Fibroblast of skin of right biceps (primary cell): ENCODE measurements at places on chromosomes 4 and X.

GRCh38 chr4:101122019-101122418, 225.3 kb downstream of the PPP3CA start:
- DNase-seq = no peak

GRCh38 chrX:109283870-109284269, 198.0 kb downstream of the GUCY2F start:
- DNase-seq = no peak

GRCh38 chr4:64417974-64418373, 8.7 kb upstream of the TECRL start:
- peak; percentile 1 for DNase-seq

DNA sequence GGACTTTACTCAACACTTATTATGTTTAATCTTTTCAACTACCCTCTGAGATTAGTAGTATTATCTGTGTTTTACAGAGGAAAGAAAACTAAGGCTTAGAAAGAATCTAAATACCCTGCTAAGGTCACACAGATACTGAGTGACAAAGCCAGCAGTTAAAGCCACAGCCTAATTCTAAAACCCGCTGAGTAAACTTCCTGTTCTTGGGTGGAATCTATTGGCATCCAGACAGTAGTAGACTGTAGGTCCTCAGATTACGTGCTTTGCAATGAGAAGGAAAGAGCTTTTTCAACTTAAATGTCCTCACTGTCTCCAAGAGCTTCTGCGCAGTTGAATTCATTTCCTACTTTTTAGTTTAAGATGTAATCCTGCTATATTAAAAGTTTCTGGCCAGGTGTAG, 126.0 kb downstream of the TENM3 start:
- DNase-seq = peak; percentile 51

DNA sequence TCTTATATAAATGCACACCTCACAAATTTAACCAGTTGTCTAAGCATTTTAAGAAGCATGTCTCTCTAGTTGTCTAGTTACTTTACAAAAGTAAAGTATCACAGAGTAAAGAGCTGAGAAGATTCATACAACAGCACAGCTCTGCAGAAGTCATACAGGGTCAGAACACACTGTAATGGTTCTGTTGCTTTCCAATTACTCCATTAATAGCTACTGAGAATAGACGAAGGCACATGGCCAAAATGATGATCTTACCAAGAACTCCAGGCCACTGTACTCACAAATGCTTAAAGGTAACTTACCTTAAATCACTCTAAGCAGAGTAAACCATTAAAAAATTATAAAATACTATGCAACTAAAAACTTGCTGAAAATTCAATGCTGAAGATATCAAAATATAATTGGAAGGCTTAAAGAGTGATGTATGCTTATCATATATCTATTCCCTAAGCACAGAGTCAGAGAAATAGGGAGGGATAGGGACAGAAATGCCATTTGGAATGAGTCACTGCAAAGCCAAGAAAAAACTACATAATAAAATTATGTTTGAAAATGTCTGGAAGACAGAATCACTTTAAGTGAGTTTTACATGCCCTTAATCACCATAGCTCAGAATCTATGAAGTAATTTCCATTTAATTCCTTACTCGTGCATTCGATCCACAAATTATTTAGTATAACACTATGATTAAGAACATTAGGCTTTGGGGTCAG, 71.0 kb downstream of the DDX60L start:
- DNase-seq = peak; percentile 78

- no peak for DNase-seq
Measured at GRCh38 chr4:153651587-153651986, 32.5 kb upstream of the TLR2 start.

DNA sequence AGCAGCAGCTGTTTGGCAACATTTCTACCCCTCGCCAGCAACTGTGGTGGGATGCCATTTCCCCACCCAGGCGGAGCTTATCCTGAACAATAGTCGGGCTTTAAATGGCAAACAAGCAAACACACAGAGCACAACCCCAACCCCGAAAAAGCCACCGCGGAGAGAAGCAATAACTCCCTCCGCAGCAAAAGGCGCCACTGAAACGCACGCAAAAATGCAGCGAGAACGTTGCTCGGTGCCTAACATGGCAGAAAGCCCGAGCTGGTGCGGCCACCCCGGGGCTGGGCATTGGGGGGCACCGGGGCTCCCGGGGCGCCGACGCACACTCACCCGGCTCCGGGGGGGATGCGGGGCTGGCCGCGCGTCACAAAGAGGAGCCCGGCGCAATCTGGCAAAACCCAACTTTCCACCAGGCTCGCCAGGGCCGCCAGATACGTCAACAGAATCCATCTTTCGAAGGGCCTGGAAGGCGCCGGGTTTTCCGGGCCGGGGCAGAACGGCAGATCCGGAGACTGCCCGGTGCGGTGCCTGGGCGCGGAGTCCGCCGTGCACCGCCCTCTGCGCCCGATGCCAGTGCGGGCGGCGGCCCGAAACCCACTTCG, 818 bp downstream of the RAI2 start:
- no peak for DNase-seq

DNA sequence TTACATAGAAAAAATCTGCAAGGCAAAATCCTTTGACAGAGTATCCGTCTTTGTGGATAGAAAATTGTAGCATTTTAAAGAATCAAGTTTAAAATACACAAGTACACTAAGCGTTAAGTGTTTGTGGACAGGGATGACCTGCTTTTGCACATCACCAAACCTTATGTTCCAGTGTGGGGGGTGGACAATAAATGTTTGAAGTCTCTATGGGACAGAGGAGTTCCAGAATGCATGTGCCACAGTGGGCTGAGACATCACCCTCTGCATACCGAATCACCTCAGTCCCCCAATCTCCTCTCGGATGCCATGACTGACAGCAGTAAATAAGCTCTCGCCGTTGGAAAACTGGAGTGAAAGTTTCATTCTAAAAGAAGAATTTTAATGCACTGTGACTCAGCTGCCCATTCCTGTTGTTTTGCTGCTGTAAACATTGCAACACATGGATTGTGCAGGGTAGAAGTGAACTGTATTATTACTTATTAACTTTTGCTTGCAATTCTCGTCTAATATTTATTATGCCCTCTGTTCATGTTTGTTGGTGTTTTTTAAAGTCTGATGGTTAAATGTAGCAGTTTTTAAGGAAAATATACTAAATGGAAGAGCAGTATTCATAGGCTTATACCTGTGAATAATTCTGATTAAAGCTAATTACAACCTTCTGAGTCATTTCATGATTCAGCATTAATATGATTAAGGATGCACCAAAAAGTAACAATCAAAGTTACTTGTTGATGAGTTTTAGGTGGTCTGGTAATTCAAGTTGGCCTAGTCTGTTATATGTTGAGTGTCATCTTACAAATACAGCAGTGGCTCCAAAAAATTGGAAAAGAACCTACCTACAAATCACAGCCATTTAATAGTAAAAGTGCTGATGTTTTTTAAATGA, 24.0 kb downstream of the CDKN2AIP start:
- DNase-seq = peak; percentile 15

DNA sequence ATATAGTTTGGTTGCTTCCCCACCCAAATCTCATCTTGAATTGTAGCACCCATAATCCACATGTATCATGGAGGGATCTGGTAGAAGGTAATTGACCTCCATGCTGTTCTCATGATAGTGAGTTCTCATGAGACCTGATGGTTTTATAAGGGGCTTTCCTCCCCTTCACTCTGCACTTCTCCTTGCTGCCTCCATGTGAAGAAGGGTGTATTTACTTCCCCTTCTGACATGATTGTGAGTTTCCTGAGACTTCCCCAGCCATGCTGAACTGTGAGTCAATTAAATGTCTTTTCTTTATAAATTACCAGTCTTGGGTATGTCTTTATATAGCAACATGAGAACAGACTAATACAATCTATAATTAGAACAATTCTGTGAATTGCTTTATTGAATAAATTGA, 11.9 kb upstream of the DCAF4L1 start:
- DNase-seq = no peak

GRCh38 chr4:31290836-31291235, 570.7 kb downstream of the PCDH7 start:
- DNase-seq = no peak

GRCh38 chrX:119622356-119623232, 16.4 kb upstream of the NKRF start:
- DNase-seq = peak; percentile 71

- DNase-seq = peak; percentile 69
Measured at GRCh38 chr4:101178731-101179130, 168.6 kb downstream of the PPP3CA start.

- DNase-seq = no peak
Measured at GRCh38 chr4:38687571-38688011, 23.6 kb downstream of the KLF3 start.

- peak; percentile 5 for DNase-seq
Measured at GRCh38 chr4:143241892-143242291, 57.2 kb downstream of the USP38 start.

GRCh38 chrX:110182362-110182761, 135.5 kb downstream of the AMMECR1 start:
- DNase-seq = peak; percentile 38

GRCh38 chrX:153496590-153496959, 1.8 kb downstream of the BGN start:
- no peak for DNase-seq

GRCh38 chr4:151034829-151035228, 19.7 kb upstream of the LRBA start:
- DNase-seq = no peak

DNA sequence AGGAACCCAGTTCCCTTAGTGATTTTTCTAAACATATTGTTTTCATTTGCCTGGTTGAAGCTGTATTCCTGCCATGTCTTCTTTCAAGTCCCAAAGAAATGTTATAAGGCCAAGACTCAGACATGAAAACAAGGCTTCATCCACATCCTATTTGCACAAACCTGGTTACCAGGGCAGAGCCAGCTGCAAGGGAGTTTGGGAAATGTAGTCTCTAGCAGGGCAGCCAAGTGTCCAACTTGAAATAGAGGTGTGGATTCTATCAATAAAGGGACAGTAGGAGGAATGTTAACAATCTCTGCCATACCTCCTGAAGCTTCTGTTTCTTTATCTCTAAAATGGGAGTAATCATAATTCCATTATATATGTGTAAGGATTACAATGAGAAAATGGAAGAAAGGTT, 56.6 kb downstream of the INTS12 start:
- DNase-seq = no peak
